ENCODE measurements at places on chromosomes 16 and 17. TPM values are rescaled to one million over a fixed set of nuclear protein-coding genes. Genes with fewer than 3 reads are reported as not detected.

MT1G gene
- 0.33 TPM for total RNA-seq

DNA sequence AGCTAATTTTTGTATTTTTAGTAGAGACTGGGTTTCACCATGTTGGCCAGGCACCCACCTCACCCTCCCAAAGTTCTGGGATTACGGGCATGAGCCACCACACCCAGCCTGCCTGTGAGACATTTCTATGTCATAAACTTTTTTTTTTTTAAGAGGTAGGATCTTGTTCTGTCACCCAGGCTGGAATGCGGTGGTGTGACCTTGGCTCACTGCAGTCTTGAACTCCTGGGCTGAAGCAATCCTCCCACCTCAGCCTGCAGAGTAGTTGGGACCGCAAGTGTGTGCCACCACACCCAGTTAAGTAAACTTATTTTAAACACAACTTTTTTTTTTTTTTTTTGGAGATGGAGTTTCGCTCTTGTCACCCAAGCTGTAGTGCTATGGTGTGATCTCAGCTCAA lies 47.2 kb downstream of the SCNN1G start:
- DNase-seq: peak; percentile 28

KCNJ2 gene
- total RNA-seq: 0.66 TPM

GRCh38 chr17:13194887-13195286 lies 177.1 kb upstream of the ELAC2 start:
- DNase-seq: no peak

TNFRSF17 gene
- not detected for total RNA-seq

DNA sequence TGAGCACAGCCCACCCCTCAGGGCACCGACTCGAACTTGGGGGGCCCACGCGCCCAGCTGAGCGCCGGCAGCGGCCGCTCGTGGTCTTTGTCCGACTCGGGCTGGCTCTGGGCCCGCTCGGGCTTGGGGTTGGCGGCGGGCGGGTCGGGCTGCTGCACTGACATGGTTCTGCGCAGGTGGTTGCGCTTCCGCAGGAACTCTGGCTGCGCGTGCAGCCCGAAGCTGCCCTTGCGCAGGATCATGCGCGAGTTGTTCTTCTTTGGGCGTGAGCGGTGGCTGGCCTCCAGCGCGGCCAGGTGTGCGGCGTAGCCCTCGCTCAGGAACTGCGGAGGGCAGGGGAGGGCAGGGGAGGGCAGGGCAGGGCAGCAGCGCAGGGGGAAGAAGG lies 11.1 kb downstream of the PIMREG start:
- no peak for DNase-seq

GRCh38 chr16:67040166-67040565 lies 11.2 kb downstream of the CBFB start:
- DNase-seq: no peak

GRCh38 chr17:7715936-7716886 lies 1.3 kb upstream of the DNAH2 start:
- DNase-seq: no peak

DNA sequence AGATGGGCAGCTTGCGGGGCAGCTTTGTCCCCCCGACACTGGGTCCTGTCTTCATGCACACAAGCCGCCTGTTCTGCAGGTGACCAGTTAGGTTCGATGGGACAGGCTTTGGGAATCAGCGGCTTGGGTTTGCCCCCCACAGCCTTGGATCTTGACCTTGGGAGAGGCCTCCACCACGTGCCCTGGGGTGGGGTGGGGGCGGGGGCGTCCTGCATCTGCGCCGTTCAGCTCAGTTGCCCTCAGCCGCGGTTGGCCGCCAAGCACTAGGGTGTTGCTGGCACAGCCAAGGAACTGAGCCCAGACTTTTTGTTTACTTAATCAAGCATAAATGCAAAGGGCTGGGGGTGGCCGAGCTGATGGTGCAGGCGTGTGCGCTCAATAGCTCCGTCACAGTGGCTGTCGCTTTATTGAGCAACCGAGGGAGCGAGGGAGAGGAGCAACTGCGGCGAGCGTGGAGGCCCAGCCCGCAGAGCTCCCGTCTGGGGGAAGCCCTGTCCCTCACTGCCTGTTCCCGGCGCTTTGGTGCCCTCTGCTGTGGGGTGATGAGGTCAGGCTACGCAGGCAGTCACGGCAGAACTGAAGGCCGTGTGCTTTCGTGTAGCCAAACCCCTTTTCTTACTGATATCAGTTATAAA lies 33.9 kb downstream of the JPH3 start:
- DNase-seq: peak; percentile 70

- no peak for DNase-seq
Measured at GRCh38 chr16:35788381-35788780, 2329.0 kb downstream of the TP53TG3F start.

MT1F gene
- not detected for total RNA-seq

DNA sequence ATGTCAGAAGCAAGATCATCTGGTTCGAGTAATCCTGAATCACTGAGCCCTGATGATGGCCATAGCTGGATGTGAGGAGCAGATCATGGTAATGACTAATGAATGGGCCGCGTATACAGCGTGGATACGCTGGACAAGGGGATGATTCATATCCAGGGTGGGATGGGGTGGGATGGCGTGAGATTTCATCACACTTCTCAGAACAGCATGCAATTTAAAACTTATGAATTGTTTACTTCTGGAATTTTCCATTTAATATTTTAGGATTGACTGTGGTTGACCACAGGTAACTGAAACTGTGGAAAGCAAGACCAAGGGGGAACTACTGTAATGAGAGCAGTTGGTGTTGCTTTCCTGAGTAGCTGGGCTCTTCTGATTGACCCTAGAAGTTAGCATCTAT lies 225.5 kb downstream of the STX8 start:
- DNase-seq: peak; percentile 87

EVI2B gene
- total RNA-seq: 0.64 TPM

SLC9A5 gene
- total RNA-seq: 0.57 TPM

DNAAF8 gene
- 2.5 TPM for total RNA-seq

GRCh38 chr17:31754239-31754945 lies 104.7 kb downstream of the COPRS start:
- DNase-seq: peak; percentile 94

CPNE7 gene
- not detected for total RNA-seq

Data from HT1080 (cell line).